ENCODE measurements at places on chromosomes 11 and 22.

DNA sequence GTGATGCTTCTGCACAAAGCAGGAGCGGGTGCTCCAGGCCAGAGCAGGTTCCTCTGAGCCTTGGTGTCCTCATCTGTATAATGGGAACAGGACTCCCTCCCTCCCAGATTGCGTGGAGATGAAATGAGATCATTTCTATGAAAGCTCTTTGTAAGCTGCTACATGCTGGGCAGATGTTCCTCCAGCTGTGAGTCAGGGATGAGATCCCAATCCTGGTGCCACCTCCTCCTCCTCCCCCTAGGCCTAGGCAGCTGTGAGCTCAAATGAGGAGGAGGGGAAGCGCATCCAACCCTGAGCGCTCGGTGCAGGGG is 7.0 kb upstream of the CABP2 start:
- no peak for DNase-seq

DNA sequence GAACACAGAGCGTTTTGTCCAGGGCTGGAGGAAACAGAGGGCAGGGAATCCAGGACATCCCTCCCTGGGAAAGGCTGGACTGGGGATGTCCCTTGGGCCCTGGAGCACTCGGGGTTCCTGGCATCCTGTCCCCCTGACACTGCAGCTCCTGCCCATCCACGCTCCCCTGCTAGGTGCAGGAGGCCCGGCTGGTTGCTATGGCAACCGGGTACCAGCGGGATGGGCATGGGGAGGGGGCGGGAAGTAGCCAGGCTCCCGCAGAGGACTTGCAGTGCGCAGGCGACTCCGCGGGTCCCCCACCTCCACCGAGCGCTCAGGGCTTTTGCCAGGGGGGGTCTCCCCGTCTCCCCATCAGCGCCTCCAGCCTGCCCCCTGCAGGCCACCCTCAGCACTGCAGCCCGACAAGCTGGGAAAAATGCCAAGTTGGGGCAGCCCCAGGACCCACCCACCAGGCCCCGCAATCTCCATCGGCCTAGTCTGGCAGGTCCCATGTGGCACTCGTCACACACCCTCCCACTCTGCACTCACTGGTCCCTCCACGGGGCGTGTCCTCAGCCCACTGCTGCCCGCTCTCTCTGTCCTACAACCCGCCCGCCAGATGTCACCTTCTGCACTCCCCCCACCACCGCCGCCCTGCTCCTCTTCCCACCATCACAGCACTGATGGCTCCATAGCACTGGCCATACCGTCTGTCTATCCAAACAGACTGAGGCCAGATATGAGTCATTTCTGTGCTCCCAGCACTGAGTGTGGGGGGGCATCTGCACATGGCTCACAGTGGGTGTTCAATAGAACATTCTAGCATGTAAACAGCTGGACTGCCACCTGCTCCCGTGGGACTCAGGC is 31.5 kb downstream of the KIAA0930 start:
- DNase-seq = peak; percentile 12

DNA sequence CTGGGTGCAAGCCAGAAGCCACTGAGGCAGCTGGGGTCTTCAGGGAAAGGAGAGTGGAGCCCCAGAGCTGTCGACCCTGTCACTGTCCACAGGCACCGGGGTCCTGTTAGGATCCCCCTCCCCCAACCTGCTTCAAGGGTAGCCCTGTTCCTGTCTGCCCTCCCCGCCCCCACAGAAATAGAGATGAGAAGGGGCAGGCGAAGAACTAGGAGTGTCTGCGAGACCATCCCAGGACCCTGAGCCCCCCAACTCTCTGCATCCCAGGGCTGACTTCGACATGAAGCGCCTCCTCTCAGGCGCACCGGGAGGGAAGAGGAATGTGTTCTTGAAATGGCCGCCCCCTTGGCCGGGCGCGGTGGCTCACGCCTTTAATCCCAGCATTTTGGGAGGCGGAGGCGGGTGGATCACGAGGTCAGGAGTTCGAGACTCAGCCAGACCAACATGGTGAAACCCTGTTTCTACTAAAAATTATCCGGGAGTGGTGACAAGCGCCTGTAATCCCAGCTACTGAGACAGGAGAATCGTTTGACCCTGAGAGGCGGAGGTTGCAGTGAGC is 607 bp upstream of the ZNF70 start:
- no peak for DNase-seq

DNA sequence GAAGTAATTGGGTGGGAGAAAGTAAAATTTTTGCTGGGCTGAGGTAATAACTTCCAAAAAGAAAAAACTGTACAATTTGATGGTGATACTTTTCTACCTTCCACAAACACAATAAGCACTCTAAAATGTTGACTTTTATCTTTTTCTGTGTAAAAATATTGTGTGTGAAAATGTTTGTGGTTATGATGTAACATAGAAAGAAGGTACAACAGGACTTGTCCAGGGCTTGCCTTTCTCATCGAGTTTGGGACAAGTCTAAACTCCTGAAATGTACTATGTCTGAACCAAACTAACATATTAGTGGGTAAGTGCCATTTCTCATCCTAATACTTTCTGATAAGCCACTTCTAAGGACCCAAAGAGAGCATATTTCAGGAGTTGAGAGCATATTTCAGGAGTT is 174.2 kb upstream of the PDGFD start:
- DNase-seq = no peak

- no peak for DNase-seq
Measured at GRCh38 chr11:10139656-10140055, 154.4 kb downstream of the SBF2 start.

- no peak for DNase-seq
Measured at GRCh38 chr11:112477581-112478317, 217.1 kb upstream of the PLET1 start.

DNA sequence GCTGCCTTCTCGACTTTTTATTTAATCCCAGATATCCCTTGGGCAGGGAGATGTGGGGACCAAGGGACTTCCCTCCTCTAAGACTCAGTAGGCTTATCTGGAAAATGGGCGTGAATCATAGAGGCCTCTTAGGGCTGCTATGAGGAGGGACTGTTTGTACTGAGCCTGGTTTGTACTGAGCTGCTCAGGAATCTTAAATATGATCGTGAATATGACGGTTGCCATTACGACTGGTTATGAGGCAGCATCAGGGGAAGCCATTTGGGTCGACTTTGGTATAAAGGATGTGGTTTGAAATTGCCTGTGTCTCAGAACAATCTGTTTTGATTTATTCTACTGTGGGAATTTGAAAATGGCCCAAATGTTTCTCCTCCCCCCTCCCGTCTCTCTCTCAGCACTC is 20.6 kb downstream of the TSPAN18 start:
- DNase-seq = no peak

DNA sequence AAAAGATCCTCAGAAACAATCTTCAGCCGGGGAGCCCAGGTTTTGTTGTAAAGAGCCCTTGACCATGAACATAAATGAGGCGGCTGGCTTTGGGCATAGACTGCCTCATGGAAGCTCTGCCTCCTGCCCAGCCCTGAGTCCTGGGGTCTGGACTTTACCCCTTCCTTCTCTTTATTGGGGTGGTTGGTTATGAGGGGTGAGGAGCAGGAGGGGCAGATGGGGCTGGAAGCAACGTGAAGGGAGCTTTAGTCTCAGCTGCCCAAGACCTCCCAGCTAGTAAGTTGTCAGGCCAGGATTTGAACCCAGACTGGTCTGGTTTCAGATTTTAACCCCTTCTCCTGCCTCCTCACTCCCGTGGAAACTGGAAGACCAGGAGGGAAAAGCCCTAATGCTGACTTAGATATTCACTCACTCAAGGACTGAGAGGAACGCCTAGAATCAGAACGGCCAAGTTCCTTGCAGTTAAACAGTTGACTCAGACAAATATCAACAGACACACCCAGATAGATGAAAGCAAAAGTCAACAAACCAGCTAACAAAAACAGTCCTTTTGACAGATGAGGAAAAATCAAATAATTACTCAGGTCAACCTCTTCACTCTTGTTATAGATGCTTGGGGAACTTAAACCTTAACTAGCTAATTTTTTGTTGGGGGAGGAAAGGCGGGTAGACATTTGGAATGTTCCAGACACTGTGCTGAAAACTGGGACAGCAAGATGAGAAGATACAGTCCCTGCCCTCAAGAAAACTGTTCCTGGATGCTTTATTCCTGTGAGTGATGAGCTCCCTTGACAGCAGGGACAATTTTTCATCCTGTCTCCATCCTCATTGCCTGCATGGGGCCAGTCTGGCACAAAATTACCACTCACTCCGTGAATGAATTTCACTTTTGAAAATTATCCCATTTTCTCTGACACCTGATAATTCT is 20.8 kb upstream of the ARRB1 start:
- DNase-seq = no peak

DNA sequence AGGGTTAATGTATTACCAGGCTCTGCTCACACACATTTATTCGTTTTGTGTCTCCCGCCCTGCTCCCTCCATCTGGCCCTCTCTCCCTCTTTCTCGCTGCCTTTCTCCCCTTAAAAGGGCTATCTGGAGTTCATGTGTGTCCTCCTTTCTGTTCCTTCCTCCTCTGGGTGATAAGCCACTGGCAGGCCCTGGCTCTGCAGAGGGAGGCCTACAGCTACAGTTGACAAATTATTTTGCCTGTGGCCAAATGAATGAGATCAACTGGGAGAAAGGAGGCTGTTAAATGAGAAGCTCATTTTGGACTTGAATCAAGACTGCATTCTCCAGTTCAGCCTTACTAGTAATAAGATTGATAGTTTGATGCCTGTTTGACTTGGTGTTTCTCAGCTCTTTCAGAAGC is 17.5 kb upstream of the OPCML start:
- no peak for DNase-seq

- no peak for DNase-seq
Measured at GRCh38 chr11:13348305-13348704, 70.7 kb downstream of the BMAL1 start.

- DNase-seq = no peak
Measured at GRCh38 chr11:115133475-115134209, 370.6 kb downstream of the CADM1 start.

- DNase-seq = no peak
Measured at GRCh38 chr11:22341588-22341931, 3.4 kb downstream of the SLC17A6 start.

GRCh38 chr11:92473736-92474135 is 249.1 kb downstream of the FAT3 start:
- no peak for DNase-seq

GRCh38 chr11:116109228-116109627 is 605.0 kb upstream of the CADM1 start:
- no peak for DNase-seq

GRCh38 chr22:24106385-24107381 is 74.6 kb upstream of the SUSD2 start:
- peak; percentile 76 for DNase-seq

DNA sequence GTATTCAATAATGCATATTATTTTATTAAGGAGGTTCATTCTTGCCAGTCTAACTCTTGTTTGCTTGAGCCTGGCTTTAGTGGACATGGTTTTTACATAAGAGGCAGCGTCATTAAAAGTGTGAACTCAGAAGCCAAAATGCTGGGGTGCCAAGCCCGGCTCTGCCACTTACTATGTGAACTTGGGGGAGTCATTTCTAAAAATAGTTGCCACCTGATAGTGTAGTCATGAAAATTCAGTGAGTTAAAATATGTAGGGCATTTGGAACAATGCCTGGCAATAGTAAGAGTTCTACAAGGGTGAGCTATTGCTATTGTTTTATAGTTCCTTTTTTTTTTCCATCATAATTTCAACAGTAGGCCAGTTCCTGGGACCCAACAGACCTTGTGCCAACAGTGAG is 49.9 kb downstream of the TENM4 start:
- DNase-seq = no peak

DNA sequence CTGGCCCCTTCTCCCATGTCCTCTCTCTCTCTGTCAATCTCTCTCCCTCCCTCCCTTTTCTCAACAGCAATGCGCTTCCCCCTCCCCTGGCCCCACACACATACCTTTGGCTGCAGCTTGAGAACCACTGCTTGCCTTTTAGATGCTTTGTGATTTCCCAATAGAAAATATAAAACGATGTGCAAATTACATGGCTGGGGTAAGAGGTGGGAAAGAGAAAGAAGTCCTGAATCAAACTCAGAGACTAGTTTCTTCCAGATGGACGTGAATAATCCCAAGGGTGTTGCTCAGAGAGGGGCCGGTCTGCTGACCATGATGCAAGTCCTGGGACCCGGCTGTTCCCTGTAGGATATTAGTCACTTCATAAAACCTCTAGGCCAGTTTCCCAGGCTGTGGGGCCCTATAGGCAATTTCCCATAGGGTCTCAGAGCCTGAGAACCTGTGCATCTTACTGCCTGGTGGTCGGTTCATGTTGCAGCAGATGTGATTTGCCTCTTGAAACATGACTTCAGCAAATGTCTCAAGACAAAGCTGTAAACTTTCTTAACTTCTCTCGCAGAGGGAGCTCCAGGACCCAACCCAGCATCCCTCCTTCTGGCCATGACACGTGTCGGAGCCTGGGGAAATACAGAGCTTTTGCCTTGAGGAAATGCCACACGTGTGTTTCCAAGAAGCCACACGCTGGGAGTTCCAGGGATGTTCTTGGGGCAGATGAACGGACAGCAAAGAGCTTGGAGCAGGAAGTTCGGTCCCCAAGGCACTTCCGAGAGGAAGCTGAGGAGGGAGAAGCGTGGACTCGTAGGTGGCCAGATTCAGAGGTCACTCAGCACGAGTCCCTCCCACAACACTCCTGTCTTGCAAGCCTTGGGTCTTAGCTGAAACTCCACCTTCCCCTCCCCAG is 34.5 kb upstream of the ETS1 start:
- no peak for DNase-seq

DNA sequence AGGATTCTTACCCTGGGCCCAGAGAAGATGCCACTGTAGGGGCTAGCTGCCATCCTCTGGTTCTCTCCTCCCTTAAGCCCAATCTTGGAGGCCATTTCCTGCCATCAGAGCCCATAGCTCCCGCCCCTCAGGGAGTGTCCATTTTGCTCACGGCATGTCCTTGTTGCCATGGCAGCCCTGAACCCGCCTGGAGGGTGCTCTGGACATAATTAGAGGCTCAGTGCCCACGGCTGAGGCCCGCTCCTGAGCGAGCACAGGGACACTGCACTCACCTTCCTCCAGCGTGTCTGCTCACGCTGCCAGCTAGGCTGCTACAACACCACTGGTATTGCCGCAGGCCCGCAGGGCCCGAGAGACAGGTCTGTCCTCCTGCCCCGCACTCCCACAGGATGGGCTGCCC is 11.1 kb upstream of the SUSD2 start:
- no peak for DNase-seq

- DNase-seq = no peak
Measured at GRCh38 chr11:117462183-117462863, 134.7 kb downstream of the CEP164 start.

DNA sequence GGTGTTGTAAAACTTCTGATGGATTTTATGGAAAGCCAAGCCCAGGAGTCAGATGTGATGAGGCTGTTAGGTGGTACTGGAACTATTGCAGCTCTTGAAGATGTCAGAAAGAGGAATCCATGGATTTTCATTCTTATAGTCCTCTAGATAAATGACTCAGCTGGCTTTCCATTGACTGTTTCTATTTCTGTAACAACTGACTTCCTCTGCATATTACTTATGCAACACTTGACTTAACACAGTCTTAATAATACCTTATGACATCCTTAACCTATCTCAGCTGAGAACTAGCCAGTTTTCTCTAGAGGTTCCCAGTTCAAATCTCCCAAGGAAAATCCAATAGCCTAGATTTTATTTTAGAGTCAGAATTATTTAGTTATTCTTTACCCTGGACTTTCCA is 263.8 kb downstream of the LUZP2 start:
- DNase-seq = no peak

- no peak for DNase-seq
Measured at GRCh38 chr11:91244912-91245311, 979.7 kb upstream of the FAT3 start.

Measured in activated CD4-positive, alpha-beta T cell treated with anti-CD3 and anti-CD28 coated beads, Interleukin-10, Interleukin-2, amounts not matched to agents 100 ng/mL and 50 ng/mL, durations not matched to agents 16 hours and 8 hours (primary cell).